ENCODE measurements at places on chromosomes 12 and 14. TPM values are rescaled to one million over a fixed set of nuclear protein-coding genes. Genes with fewer than 3 reads are reported as not detected.

Gene PPP4R4
- 13.5 TPM for total RNA-seq

Gene TAS2R43
- 1.2 TPM for total RNA-seq

Gene TM7SF3
- 81.0 TPM for total RNA-seq

Gene GALNT16
- total RNA-seq = 9.5 TPM

Gene SOAT2
- total RNA-seq = 0.98 TPM

Gene NOS1
- 0.49 TPM for total RNA-seq

DNA sequence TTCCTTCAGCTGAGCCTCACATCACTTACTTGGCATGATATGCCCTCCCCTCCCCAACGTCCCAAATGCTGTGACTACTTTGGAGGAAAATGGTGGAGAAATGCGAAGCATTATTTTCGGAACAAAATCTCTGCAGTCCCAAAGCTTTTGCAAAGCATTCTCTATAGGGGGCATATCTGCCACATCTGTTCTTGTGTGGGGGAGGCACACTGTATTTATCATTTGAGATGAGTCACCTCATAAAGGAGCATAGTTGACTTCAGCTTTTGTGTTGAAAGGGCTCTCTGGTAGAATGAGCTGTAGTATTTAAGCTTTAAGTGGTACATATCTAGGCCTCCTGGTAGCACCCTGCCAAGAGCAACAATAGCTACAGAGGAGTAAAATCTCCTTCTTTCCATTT lies 447.5 kb downstream of the ADAMTS20 start:
- DNase-seq = no peak

- no peak for DNase-seq
Observed at GRCh38 chr12:18313306-18313705, 52.0 kb downstream of the PIK3C2G start.

DNA sequence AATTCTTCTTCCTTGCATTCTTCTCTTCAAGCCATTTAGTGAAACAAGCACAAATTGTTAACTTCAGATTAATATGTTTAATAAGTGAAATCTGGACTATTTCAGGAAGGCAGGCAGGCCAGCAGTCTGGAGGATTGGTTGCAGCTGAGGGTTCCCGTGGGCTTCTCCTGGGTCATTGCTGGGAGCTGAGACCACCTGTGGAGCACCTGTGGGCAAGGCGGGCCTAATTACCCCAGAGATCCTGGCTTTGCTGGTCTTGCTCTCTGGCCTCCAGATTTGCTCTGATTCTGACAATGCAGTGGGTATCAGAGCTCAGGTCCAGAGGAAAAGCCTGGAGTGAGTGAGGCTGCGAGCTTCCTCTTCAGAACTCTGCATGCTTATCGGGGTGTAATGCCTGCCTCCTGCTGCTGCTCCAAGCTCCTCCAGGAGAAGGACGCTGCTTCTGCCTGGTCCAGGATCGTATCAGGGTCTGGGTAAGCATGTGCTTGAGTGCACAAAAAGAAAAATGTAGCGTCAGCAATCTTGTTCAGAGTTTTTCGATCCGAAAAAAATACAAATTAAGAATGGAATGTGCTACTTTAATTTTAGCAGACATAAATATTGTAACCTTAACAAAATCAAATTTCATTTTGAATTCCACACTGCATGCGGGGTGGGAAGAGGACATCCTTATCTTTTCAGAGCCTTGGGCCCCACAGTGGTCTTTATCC lies 93.8 kb downstream of the TMEM30B start:
- DNase-seq = no peak

- no peak for DNase-seq
Observed at GRCh38 chr12:56212361-56212760, 9.4 kb downstream of the RNF41 start.

GRCh38 chr14:92982956-92983355 lies 60.0 kb downstream of the CHGA start:
- DNase-seq = no peak

DNA sequence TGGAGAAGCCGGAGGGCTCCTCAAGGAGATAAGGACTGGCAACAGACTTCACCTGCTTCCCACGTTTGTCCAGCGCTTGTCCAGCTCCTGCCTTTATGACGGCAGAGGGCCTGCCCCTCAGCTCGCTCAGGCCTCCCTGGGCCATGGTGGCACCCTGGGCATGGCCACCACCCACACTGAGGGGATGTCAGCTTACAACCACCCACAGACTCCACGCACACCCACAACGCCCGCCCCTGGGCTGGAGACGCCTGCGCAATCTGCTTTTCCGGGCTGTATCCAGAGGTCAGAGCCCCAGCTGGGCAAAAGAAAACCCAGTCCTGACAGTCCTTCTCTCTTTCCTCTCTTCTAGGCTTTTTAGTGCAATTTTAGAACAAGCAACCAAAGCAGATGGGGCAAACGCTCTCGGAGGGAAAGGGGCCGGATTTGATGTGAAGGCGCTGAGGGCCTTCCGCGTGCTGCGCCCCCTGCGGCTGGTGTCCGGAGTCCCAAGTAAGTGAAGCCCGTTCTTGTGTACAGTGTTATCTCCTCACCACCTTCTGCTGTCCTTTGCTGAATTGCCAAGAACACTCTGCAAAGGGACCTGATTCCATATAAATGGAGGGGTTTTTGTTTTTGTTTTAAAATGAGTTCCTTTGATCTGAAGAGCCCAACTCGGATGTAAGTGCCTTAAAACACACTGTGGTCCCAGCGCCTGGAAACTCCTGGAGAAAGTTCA lies 337.4 kb upstream of the FKBP4 start:
- DNase-seq = no peak

All from progenitor cell of endocrine pancreas (in vitro differentiated cells).